ENCODE measurements at places on chromosomes 6 and 20.

DNA sequence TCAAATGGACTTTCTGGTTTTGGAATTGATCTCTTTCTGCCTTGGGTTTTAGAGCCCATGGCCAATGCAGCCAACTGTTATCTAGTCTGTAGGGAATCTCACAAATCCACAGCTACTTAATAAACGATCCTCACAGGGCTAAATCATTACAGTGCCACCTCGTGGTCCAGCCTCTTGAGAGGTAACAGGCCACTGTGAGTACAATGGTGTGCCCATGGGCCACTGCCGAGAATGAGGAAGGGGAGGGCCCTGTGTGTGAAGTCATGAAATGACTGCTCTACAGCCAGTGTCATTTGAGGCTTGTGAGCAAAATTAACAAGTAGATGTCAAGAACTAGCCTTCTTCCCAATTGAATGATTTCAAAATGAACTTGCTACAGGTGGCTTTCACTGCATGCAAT lies 54.3 kb upstream of the GMPR start:
- no peak for DNase-seq

DNA sequence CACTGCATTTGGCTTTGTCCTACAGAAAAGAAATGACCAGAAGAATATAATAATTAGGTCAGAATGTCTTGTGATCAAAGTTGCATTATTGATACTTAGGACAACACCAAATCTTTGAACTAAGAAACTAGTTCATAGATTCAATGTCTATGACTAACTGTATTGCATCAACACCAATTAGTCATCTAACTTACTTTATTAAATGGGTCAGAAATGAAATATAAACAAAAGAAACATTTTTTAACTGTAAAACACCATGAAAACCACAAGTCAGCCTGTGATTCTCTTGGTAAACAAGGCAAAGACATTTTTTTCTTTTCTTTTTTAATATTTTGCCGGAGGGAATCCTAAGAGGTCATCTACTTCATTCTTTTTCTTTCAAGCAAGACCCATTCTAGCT lies 114.1 kb upstream of the HDDC2 start:
- no peak for DNase-seq

- DNase-seq: no peak
Observed at GRCh38 chr6:70124882-70125545, 177.9 kb downstream of the COL9A1 start.

GRCh38 chr6:65052626-65053025 lies 654.4 kb downstream of the EYS start:
- no peak for DNase-seq

- no peak for DNase-seq
Observed at GRCh38 chr6:19399406-19399805, 437.8 kb upstream of the ID4 start.

- no peak for DNase-seq
Observed at GRCh38 chr20:39954621-39955020, 734.4 kb downstream of the MAFB start.

DNA sequence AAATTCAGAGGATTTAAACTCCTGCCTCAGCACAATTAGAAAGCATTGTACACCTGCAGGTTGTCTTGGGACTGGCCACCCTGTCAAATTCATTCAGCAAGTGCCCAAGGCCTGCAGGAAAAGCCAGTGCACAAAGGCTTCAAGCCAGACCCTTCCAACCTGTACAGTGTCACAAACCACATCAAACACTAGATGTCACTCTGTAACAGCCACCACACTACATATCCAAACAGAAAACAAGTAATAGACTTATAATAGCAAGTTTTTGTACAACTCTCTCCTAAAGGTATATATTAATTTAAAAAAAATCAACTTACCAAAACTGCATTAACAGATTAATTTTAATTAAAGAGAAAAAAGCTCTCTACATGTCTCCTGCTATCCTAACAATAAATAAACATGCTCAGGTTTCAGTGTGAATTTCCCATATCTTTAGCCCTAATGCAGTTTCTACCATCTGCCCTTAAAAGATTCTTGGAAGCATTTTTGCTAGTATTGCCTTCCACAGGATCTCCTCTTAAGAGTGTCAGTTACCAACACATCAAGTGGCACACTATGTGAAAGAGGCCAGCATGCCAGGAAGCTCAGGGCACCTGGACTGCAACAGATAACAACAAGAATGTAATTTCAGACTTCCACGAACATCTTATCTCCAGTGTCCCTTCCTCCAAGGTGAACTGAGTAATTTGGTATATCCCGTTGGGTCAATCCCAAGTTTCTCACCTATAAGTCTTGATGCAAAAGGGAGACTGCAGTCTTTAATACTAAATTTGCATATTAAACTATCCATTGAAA lies 47.5 kb downstream of the RALGAPA2 start:
- no peak for DNase-seq

- DNase-seq: no peak
Observed at GRCh38 chr6:160583794-160584193, 80.3 kb downstream of the LPA start.

DNA sequence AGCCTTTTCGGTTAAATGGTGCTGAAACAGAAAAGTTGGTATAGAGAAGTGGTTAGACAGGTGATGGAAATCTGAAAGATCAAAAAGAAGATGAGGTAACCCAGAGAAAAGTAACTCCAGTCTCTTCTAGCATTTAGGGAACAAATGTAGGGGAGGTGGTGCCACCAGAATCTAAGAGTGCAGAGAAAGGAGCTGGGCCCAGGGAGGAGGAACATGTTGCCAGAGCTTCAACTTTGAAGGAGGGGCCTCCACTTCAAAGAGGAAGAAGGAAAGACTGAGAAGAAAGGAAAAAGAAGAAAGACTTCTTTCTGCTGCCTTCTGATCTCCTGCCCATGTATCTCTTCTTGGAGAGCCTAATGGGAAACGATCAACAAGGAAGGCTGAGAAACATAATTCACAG lies 23.5 kb upstream of the ATRN start:
- no peak for DNase-seq

DNA sequence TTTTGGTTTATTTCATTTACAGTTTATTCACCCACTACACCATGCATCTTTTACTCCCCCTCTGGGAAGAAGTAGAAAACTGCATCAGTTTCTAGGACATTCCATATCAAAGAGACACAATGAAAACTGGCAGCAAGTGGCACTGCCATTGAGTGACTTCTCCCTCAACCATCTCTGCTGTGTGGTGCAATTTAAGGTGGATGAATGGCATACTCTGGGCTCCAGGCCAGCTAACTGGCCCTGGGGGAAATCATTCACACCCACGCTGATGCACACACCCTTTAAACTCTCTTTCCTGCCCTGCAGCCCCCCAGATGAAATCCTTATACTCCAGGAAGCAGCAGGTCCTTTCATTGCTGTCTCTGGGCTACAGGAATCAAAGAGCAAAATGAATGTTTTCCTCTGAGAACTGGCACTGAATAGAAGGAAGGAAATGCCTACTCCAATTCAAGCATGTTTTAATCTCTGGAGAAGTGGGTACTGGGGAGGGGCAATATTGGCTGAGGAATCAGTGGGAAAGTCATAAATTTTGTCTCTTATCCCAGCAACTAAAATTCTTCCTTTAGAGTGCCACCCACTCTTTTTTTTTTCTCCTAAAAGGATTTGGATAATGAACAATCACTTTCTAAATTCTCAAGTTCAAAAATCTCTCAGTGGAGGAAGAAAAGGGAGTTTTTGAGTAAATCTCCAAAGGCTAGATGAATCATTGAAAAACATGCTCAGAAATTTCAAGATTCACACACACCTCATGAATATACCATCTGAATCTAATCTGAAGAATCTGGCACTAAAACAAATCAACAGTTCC lies 16.9 kb upstream of the RFPL4B start:
- no peak for DNase-seq

DNA sequence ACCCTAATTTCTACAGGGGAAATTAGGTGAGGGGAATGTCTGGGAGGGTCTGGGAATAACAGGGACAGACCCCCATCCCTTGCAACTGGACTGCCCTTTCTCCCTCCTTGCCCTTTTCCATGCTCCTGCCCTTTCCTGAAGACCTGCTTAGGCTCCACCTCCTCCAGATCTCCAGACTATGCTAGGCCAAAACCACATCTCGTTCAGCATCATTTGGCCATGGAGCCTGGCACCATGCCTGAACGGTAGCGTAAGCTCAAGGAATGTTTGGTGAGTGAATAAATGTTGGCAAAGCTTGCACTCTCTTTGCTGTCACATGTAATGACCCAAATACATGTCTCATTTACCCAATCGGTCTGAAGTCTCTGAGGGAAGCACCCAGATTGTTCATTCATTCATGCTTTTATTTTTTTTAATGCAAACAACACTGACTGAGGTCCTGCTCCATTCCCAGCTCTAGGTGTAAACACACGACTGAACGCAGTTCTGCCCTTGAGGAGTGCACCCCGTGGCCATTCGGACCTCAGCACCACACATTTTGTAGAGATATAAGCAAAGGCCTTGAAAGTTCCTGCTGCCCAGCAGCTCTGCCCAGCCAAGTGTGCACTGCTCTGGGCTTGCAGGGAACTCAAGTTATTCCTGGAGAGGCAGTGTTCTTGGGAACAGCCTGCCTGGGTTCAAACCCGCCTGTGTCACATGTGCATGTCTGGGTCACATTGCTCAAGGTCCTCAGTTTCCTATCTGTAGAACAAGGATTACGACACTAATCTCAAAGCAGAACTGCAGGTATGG lies 1.1 kb upstream of the GRM4 start:
- no peak for DNase-seq

Data from central memory CD4-positive, alpha-beta T cell (primary cell).